ENCODE measurements at places on chromosomes 7 and 10. TPM values are rescaled to one million over a fixed set of nuclear protein-coding genes. Genes with fewer than 3 reads are reported as not detected.

DNA sequence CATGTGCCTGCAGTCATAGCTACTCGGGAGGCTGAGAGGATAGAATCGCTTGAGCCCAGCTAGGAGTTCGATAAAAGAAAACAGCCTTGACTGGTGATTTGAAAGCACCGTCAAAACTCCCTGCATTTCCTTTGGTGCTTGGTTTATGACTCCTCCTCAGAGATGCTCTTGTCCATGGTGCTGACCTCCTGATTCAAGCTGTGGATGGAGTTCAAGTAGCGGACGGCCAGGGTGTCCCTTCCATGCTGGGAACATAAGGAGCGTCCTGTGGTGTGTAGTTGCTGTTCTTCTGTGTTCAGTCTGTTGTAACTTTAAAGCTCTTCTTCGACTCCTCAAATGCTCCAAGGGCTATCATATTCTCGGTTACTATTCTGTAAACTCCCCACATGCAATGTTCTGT, 382.5 kb upstream of the KIAA1217 start:
- peak; percentile 44 for DNase-seq

The ZNF488 gene
- 0.73 TPM for total RNA-seq

DNA sequence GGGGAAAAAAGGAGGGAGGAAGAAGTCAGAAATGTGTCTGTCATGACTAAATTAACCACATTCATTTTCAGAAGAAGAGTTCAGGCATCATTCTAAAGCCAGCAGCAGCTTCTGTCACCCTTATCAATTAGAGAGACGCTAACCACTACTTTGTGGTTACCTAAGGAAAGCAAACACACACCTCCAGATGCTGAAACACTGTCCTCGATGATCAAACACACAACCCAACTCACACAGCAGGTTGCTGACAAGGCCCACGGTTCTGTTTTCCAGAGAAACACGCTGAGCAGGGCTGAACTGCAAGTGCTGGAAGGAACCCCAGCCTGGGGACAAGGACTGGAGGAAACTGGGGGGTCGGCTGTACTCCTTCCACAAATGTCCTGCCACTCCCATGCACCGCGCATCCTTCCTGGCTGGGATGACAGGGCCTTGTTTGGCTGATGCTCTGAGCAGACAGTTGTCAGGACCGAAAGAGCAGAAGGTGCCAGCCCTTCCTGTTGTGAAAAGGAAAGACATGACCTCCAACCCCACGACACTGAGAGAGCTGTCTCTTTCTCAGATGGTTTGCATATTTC, 36.6 kb downstream of the PRKCQ start:
- DNase-seq: no peak

The OPN1SW gene
- not detected for total RNA-seq

DNA sequence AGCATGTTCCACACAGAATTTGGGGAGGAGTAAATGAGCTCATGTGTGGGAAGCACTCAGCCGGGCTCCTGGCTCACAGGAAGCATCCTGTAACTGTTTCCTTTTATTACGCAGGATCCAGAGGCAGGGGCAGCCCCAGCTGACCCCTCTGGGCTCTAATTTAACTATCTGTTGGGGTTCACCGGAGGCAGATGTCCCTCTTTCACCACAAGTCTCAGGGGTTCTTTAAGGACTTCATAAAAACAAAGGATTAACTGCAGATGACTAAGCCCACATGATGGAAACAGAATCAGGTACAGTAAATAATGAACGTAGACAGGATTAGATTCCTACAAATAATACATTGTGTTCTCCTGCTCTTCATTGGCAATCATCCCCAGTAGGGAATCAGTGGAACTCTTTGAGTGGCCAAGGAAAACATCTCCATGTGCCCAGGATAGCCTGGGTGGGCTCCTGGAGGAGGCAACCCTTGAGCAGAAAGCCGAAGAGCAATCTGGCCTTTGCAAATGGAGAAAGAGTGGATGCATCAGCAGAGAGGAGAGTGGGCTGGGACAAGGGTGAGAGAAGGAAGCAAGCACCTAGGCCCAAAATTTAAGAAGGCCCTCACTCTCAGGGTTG, 24.6 kb downstream of the TBXAS1 start:
- DNase-seq: no peak

DNA sequence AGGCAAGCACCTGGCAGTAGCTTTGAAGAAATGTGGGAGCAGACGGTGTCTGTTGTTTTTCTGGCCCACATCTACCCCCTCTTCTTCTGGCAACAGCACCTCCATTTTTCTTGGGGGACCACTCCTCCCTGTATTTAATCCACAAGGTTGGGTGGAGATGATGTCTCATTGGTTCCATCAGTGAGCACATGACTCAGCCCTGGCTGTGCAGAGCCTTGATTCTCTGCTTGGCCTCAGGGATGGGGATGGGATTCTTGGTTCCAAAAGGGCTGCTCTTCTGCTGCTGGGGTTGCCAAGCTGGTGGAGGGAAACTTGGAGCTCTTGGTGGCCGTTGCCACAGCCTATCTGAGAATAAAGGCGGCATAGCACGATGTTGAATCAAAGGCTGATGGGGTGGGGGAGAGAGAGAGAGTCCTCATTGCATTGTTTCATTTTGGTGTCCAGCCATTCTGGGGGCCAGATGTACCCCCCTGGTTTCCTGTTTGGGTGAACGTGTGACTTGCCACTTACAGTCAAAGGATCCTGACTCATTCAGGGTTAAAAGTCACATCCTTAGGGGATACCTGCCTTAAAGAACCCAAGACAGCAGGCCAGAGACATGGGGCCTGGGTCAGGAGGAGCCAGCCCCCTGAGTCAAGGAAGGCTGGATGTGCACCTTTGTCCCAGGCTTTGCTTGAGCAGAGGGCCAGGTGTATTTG, 25.9 kb downstream of the GRK5 start:
- no peak for DNase-seq

DNA sequence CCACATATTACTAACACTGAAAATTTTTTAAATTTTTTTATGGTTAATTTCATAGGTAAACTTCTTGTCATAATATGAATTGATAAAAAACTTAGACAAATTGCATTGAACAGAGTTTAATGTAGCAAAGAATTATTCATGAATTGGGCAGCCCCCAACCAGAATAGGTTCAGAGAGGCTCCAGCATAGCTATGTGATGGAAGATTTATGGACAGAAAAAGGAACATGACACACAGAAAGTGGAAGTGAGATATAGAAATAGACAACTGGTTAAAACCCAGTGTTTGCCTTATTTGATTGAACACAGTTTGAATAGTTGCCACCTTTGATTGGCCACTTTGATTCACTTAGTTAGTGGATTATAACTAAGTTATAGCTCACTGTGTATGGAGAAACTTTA, 87.2 kb downstream of the AHR start:
- no peak for DNase-seq

DNA sequence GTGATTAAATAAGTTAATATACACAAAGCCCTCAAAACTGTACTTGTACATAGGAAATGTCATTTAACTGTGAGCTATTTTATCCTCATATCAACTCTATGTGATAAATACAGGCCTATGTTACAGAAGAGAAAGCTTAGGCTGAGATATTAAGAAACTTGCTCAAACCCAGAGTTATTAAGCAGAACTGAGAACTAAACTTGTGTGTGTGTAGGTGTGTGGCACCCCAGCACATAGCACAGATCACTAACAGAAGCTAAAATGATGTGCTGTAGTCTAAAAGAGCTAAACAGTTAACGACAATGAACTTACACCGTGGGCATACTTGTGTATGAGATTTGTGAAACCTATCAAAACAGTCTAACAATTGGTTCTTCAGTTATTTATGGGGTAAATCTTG, 34.5 kb downstream of the MTPN start:
- no peak for DNase-seq

The NPC1L1 gene
- total RNA-seq: not detected

- DNase-seq: no peak
Observed at GRCh38 chr10:99827936-99828335, 45.5 kb downstream of the ABCC2 start.

DNA sequence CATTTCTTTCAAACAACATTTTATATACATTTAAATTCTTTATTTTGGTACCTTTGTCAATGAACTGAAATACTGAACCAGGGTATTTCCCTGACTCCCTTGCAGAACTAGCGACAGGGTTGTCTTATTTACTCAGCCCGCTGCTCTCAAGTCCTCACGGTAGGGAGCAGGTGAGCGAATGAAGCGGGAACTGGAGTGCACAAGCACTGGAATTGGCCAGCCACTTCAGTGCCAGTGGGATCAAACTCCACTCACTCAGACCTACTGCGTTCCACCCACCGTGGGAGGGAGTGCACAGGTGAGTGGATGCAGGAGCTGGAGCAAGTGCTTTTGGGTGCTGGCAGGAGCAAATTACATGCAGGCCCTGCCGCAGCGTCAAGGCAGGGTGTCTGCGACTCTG, 28.1 kb upstream of the NEUROD6 start:
- no peak for DNase-seq

The NCF1 gene
- total RNA-seq: 85.8 TPM

The BAIAP2L1 gene
- total RNA-seq: 24.2 TPM

The USP54 gene
- total RNA-seq: 67.3 TPM

The GLI3 gene
- total RNA-seq: 29.5 TPM

DNA sequence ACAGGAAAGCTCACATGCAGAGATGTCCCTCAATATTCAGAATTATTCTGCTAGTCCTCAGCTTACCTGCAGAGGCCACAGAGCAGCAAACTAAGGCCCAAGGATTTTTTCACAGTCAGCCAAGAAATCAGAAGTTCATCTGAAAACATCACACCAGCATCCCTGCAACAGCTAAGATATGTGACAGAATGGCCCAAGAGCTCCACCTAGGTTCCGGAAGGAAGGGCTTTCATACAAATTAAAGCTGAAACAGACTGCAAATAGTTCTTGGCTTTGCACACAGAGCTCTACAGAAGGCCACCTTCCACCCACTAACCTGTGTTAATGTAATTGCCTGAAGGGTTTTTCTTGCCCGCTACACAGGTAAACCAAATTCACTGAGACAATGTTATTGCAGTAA, 438.8 kb upstream of the C7orf33 start:
- DNase-seq: no peak

The NOS3 gene
- total RNA-seq: 12.1 TPM

- DNase-seq: no peak
Observed at GRCh38 chr7:70612811-70613210, 519.1 kb upstream of the GALNT17 start.

DNA sequence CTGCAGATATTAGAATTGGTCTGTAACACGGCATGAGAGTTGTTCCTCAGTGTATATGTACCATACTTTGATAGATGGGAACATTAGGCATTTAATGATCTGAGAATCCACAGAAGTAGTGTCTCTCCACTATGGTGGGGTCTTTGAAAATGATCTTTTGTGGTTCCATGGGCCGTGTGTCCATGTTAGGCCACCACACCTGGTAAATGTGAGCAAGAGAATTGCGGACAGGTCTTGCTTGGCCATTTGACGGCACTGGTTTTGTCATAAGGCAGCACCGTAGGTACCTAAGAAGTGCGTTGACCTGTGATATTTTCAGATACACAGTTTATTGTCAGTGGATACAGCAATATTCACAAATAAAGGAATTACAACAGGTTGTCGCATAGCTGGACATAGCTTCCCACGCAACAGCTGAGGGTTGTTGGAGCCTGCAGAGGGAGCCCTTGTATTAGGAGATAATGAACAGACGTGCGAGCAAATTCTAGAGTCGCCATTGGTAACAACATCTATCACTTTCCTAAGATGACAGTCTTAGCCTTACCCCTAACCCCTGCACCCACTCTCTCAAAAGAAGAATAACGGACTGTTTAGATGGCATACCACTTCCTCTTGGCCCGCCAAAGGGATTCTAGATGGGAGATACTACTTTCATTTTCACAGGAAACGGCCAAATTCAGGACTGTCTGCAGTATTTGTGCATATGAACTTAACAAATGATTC, 111.4 kb downstream of the COL28A1 start:
- DNase-seq: peak; percentile 56

- no peak for DNase-seq
Observed at GRCh38 chr7:129266181-129266580, 41.4 kb downstream of the AHCYL2 start.

The DNAJB9 gene
- 26.2 TPM for total RNA-seq

- no peak for DNase-seq
Observed at GRCh38 chr10:128437786-128438345, 311.6 kb upstream of the MKI67 start.

GRCh38 chr10:34544400-34544799, 270.7 kb downstream of the PARD3 start:
- DNase-seq: no peak

GRCh38 chr7:36473454-36474282, 84.0 kb downstream of the ANLN start:
- no peak for DNase-seq

DNA sequence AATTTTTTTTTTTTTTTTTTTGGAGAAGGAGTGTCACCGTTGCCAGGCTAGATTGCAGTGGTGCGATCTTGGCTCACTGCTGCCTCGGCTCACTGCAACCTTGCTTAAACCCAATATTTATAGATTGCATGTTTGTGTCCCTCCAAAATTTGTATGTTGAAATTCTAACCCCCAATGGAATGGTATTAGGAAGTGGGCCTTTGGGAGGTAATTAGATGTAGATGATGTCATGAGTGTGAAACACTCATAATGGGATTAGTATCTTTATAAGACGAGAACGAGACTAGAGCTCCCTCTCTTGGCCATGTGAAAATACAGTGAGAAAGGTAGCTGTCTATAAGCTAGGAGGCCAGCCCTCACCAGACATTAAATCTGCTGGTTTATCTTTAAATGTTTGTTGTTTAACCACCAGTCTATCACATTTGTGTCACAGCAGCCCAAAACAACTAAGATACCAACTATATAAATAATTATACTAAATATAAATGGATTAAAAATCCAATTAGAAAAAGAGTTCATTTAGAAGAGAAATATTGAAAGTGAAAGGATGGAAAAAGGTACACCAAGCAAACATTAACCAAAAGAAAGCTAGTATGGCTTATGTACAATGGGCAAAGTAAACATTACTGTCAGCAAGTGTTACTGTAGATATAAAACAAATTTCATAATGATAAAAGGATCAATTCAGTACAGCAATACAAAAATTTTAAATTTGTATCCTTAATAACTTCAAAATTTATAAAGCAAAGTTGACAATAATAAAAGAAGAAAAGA, 9.3 kb downstream of the TCAF1 start:
- no peak for DNase-seq

DNA sequence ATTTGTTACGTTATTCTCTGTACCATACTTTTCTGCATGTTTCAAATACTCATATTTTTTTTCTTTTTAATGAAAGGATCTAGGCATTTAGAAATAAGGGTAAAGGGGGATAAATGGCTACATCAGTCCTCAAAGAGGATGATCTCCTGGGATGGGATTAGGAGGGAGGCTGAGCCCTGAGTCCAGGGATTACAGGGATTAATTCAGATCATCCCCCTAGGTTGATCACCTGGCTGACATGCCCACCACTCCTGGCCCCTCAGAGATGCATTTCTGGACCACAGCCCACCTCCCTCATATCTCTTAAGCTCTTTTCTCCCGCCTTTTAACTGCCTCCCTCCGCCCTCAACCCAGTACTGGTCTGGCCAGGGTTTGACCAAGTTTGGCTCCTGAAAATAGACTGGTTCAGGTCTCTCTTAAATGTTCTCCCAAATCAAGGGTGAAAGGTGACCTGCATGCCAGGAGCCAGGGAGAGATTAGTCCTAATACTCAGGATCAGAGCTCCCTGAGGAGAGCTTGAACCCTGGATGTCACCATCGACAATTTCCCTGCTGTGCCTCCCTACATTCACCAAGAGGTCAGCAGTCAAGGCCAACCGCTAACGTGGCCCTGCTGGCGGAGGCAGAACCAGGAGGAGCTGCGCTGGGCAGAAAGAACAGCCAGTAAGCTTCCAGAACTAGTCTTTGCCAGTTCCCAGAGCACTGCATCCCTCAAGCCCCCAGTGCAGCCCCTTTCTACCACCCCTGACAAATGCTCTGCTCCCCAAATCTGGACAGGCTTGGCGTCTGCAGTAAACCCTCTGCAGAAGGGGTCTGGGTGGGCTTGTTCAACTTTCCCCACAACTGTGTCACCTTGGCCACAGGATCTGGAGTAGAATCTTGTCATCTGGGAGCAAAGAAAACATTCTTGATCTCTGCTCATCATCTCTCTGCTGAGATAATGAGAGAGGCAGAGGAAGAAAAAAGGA, 3.0 kb upstream of the CCDC136 start:
- no peak for DNase-seq

Measured in left lung (tissue), 14 donors.